ENCODE measurements at places on chromosomes 6 and 20. TPM values are rescaled to one million over a fixed set of nuclear protein-coding genes. Genes with fewer than 3 reads are reported as not detected.

The BMP7 gene
- not detected for total RNA-seq

The PPP1R3D gene
- total RNA-seq: 5.6 TPM

The ARHGAP40 gene
- total RNA-seq: not detected

The CAGE1 gene
- not detected for total RNA-seq

The TMC2 gene
- not detected for total RNA-seq

The EPHA7 gene
- total RNA-seq: under 0.01 TPM

The RRAGD gene
- 0.37 TPM for total RNA-seq

The NMBR gene
- total RNA-seq: not detected

The TCF15 gene
- total RNA-seq: not detected

The SCGN gene
- not detected for total RNA-seq

The RIPPLY2 gene
- total RNA-seq: not detected

The ZKSCAN3 gene
- 6.2 TPM for total RNA-seq

The FAM184A gene
- total RNA-seq: 0.18 TPM

The TRERF1 gene
- total RNA-seq: 1.8 TPM

The GABRR1 gene
- total RNA-seq: not detected

The ESF1 gene
- 14.0 TPM for total RNA-seq

The OR2J3 gene
- total RNA-seq: not detected

The ENPP4 gene
- total RNA-seq: 0.74 TPM

The BMP6 gene
- total RNA-seq: 2.1 TPM

The MCCD1 gene
- total RNA-seq: not detected

The SAMD5 gene
- 0.88 TPM for total RNA-seq

The XKR7 gene
- not detected for total RNA-seq

The PTCRA gene
- not detected for total RNA-seq

The MACROD2 gene
- total RNA-seq: 1.8 TPM

The FAM209B gene
- not detected for total RNA-seq

The ZC3H12D gene
- 0.30 TPM for total RNA-seq

The BMP2 gene
- total RNA-seq: 35.0 TPM

The PACRG gene
- not detected for total RNA-seq

The GINS1 gene
- 1.5 TPM for total RNA-seq

The IRF4 gene
- not detected for total RNA-seq

The C20orf202 gene
- total RNA-seq: not detected

Measured in smooth muscle cell of the umbilical artery (primary cell).